Activated CD4-positive, alpha-beta T cell treated with anti-CD3 and anti-CD28 coated beads for 1 hour (primary cell): ENCODE measurements at places on chromosomes 3 and 15.

GRCh38 chr3:196662711-196663571 lies 23.4 kb downstream of the NRROS start:
- no peak for DNase-seq

GRCh38 chr3:16211176-16211904 lies 36.9 kb downstream of the GALNT15 start:
- DNase-seq: no peak

- no peak for DNase-seq
Observed at GRCh38 chr3:120488296-120488695, 37.5 kb upstream of the FSTL1 start.

- DNase-seq: no peak
Observed at GRCh38 chr15:26013981-26014380, 150.9 kb upstream of the ATP10A start.

DNA sequence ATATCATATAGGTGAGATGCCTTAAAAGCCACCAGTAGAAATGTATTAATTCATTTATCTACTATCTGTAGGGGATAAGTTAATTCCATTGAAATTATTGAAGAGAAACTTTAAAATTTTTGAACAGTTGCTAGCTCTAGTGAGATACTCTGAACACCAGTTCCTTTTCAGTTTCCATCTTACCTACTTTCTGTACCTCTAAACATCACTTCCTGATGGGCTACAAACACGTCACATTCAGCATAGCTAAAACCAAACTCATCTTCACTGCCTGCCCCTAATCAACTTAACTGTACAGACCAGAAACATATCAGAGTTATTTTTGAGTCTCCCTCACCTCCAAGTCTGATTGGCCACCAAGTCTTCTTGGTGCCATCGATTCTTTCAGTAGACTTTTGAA lies 88.9 kb downstream of the FEZF2 start:
- DNase-seq: no peak

GRCh38 chr15:70518201-70519003 lies 245.0 kb downstream of the UACA start:
- DNase-seq: no peak

GRCh38 chr15:31083370-31083780 lies 18.1 kb downstream of the TRPM1 start:
- DNase-seq: no peak
